ENCODE measurements at places on chromosomes 2 and 18. TPM values are rescaled to one million over a fixed set of nuclear protein-coding genes. Genes with fewer than 3 reads are reported as not detected.
A peak's percentile ranks its signal among the peaks of the same experiment; 100 is the strongest.

- DNase-seq: no peak
These were observed 483.9 kb upstream of the ZNF804A start for GRCh38 chr2:184114439-184114838.

DNA sequence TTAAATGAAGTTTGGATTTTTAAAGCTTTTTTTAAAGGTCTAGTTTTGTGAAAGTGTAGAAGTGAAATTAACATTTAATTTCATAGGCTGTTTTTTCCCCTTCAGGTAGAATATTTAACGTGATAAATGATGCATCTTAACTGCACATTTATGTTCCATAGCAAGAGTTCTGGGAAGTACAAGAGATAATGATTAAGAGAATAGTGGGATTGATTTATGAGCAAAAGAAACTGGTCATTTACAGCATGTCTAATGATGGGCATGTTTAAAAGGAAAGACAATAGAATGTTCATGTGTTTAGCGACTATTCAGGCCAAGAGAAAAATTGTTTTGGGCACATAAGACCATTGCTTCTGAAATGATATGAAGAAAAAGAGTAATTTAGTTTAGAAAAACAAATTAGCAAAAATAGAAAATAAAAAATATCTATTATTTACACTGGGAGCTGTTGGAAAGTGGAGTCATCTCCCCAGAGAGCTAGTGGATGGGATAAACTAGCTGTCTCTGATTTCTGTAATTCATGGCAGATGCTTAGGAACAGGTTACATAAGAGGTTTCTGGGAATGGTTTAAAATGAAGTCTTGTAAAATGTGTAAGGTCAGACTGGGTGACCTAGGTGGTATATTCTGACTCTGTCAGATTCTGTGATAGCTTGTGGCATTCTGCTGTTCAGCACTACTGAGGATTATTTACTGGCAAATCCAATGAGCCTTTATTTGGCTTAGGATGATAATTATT lies 60.7 kb downstream of the WDR7 start:
- no peak for DNase-seq

RPIA gene
- 6.8 TPM for total RNA-seq

GRCh38 chr2:239396881-239397681 lies 3.7 kb downstream of the HDAC4 start:
- DNase-seq: no peak

TCF23 gene
- total RNA-seq: not detected

DNA sequence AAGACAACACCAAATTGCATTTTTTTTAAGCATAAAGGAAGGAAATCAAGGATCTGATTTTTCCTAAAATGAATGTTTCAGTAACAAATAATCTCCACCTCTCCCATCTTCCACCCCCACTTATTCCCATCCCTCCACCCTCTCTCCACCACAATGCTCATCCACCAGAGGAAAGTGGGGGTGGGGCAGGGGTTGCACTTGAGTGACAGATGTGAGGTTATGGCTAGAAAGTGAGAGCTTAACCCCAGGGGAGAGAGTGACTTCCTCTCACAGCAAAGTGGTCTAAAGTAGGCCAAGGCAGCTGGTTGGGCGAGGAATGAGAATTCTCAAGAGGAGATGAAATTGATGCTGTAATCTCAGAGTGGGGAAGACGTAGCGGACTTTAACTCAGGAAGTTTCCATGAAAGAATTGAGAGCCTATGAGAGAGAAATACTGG lies 104.7 kb downstream of the HNRNPLL start:
- no peak for DNase-seq

GRCh38 chr18:75489493-75490190 lies 62.1 kb upstream of the SMIM21 start:
- peak; percentile 96 for DNase-seq

GRCh38 chr2:163198972-163199371 lies 360.4 kb upstream of the KCNH7 start:
- DNase-seq: no peak

UGT1A1 gene
- total RNA-seq: not detected

GRCh38 chr2:42217307-42217706 lies 48.2 kb downstream of the EML4 start:
- no peak for DNase-seq

- peak; percentile 60 for DNase-seq
These were observed 12.4 kb downstream of the ASB1 start for GRCh38 chr2:238438856-238439849.

DNA sequence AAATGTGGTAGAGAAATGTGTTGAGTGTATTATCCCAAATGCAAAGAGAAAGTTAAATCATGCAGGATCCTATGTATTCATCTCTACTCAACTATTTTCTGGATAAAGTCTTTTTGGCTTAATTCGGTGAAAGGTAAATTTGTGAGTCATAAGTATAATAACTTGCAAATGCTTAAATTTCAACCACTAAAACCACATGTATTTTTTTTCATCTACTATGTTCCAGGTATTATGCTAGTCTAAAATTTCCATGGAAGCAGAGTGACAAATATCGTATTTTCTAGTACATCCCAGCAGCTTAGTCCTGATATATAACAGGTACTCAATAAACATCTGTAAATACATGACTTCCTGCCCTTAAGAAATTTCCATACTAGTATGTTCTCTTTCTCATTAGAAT lies 6.2 kb downstream of the ALS2 start:
- DNase-seq: no peak

PLGLB1 gene
- total RNA-seq: 0.36 TPM

DNA sequence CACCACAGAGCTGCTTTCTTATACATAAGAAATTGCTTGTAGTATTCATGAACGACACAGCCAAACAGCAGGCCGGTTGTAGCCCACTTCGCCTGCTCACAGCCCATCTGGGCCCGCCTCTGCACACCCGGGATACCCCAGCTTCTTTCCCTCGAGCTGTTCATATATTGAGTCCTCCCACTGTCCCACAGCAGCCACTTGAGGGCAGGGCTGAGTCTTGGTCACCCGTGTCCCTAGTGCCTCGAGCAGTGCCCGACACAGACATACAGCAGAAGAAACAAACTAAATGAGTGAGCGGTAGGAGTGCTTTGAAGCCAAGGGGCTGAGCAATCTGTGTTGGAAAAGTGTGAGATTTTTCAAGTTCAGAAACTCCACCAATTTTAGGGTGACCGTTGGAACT lies 251.4 kb downstream of the KLHL29 start:
- DNase-seq: no peak
